Naive B cell (primary cell): ENCODE measurements at places on chromosomes 4 and X.

DNA sequence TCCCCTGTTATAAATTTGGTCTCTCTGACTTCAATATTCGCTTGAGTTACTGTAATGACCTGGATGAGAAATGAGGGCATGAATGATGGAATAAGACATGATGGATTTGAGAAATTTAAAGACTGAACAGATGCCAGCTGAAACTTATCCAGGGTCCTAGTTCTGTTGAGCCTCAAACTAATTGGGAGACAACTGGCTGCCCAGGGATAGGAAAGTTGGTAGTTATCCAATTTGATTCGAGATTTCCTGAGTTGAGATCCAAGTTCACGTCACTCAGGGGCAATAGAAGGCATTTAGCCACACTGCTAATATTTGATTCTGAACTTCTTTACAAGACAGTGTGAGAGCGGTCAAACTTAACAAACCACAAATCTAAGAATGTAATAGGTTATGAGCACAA, 159.0 kb upstream of the CXCL13 start:
- DNase-seq = no peak

- peak; percentile 15 for DNase-seq
Measured at GRCh38 chr4:165493359-165493758, 114.6 kb downstream of the CPE start.

DNA sequence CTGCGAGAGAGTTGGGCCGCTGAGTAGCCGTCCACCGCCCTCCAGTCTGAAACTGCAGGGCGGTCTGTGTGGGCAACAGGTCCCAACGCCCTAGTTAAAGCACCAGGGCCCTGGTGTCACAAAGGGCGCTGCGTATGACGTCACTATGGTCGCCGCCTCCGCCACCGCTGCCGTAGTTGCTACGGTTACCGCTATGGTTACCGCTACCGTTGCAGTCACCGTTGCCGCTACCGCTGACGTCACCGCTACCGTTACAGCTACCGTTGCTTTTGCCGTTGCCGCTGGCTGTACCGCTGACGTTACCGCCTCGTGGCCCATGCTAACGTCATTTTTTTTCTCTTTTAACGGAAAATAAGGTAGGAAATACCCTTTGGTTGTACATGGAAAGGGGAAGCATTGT, at the start of gene PPP1R2C:
TSS of gene PPP1R2C (minus strand) at position 68 of the 400 bp plus-strand sequence. CDS start 84 bp downstream, outside the sequence.
- DNase-seq = no peak

DNA sequence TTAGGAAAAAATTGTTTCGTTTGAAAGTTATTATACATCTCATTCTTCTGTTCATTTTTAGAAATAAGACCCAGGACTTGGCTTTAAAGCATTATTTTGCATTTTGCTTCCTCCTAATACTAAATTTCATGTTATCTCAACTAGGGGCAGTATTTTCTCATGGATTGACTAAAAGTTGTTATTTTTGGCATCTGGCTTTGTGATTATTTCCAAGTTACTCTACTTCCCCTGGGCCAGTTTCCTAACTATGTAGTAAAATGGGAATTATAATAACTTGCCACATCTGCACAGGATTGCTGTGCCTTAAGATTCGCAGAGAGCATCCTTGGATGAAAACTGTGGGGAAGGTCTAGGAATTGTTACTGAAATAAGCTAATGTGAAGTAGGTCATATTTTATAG, 3.0 kb downstream of the RBPJ start:
- no peak for DNase-seq

GRCh38 chrX:140477987-140478386, 26.9 kb downstream of the SOX3 start:
- no peak for DNase-seq

GRCh38 chrX:12700745-12701144, 90.5 kb upstream of the PRPS2 start:
- DNase-seq = no peak

DNA sequence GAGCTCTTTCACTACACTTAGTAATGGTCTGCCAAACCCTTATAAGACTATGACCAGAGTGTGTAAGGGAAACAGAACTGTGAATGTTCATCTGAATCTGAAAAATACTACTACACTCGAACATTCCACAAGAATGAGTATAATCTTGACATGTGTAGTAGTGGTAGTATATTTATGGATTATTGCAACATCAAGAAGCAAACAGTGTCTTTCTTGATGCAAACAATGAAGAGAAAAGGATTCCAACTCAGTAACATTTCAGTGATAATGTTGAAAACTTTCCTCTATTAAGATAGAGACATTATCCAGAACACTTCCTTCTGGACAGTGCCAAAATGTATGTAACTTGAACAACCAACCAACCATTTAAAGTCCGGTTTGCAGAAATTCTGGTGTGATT, 394.7 kb upstream of the CPEB2 start:
- DNase-seq = no peak

DNA sequence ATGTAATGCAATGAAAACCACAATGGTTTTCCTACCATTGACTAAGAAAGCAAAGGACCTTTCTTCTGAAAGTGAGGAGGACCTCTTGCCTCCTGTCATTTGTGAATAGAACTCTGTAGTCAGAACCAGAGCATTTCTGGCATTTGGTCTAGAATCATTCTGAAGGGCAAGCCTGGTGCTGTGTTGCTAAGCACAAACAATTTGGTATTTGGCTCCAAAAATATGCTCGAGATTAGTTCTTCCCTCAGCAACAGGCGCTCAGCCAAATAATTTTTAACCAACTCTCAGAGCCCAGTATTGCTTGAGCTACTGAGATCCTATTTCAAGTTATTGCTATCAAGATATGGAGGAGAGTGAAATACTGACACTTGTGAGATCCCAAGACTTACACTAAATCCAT, 71.0 kb downstream of the SNCA start:
- no peak for DNase-seq

GRCh38 chr4:138674209-138674608, 341.4 kb upstream of the NOCT start:
- DNase-seq = no peak

- DNase-seq = no peak
Measured at GRCh38 chrX:2614911-2615310, 76.2 kb upstream of the CD99 start.

DNA sequence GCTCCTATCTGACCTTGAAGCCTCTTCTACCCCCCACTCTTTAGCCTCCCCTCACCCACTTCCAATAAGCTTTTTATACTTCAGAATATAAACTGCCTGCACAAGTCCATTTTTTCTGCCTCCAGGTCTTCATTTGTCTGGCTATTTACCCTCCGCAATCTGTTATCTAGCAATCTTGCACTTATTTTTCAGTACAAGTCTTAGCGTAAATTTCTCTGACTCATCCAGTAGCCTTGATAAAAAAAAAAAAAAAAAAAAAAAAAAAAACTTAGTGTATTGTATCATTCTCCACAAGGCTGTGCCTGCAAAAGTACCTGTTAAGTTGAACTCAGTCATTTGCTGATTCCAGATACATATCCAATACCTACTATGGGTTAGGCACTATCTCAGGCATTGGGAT, 219.5 kb upstream of the DKK2 start:
- DNase-seq = no peak

- no peak for DNase-seq
Measured at GRCh38 chrX:98289726-98290125, 1406.0 kb downstream of the RPA4 start.

DNA sequence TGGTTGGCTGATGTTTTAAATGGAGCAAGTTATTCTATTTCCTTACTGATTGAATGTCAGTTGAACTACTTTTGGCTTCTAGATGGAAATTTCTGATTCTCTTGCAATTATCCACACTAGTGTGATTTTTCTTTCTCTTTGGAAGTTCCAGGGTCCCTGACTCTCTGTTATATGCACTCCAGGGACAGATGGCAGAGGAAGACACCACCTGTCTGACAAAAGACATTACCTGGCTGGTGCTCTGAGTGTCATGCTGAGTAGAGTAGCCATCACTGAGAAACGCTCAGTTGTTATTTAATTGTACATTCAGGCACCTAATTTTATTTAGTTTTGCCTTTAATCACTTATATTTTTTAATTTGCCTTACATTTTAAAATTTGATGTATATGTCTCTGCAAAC, 105.4 kb upstream of the TLL1 start:
- DNase-seq = no peak

GRCh38 chr4:71456841-71457240, 118.0 kb downstream of the SLC4A4 start:
- no peak for DNase-seq

DNA sequence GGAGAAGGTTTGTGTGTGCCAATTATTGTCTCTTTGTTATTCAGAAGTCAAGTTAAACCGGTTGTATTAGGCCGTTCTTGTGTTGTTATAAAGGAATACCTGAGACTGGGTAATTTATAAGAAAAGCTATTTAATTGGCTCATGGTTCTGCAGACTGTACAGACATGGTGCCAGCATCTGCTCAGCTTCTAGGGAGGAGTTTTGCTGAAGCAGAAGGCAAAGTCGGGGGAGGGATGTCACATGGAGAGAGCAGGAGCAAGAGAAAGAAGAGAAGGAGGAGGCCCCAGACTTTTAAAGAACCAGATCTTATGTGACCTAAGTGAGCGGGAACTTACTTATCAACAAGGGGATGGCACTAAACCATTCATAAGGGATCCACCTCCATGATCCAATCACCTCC, 349.3 kb upstream of the PCDH18 start:
- no peak for DNase-seq

GRCh38 chrX:101931136-101931487, 715 bp downstream of the ZMAT1 start:
- DNase-seq = no peak

DNA sequence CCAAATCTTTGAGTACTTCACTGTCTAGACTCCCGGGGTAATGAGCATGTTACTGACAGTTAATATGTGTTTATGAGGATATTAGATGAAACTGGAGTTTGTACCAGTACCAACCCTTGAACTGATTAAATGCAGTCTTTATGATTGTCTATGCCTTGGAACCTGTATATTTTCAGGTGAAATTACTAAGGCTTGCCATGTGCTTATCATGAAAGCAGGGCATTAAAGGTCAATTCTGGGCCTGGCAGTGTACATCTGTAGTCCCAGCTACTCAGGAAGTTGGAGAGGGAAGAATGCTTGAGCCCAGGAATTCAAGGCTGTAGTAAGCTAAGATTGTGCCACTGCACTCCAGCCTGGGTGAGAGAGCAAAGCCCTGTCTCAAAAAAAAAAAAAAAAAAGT, 27.6 kb downstream of the PHEX start:
- no peak for DNase-seq

DNA sequence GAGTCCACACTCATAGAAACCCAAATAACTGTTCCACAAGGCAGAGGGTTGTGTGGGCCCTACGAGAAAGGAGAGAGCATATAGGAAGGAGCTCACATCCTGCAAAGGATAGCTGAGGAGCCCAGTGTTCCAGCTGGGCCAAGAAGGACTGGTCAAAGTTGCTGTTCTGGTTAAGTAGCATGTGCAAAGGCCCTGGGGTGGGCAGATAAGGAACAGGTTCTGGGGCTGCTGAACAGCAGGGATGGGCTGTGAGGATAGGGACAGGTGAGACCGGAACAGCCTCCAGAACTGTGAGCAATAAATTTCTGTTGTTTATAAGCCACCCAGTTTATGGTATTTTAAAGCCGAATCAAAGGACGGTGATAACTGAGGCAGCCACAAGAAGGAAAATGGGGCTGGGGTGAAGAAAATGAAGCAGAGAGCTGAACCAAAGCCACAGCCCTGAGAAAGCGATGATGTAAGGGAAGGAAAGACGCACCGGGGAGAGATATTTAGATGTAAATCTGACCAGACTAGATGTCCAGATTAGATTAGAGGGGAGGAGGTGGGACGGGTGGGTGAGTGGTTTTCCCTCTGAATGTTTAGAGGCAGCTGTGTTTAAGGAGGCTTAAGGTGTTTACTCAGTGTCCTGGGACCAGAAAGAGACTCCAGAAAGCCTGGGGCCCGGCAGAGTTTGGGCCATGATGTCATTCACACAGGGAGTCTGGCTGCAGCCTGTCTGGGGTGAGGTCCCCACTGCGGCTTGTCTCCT, 180.8 kb upstream of the BCOR start:
- DNase-seq = no peak

DNA sequence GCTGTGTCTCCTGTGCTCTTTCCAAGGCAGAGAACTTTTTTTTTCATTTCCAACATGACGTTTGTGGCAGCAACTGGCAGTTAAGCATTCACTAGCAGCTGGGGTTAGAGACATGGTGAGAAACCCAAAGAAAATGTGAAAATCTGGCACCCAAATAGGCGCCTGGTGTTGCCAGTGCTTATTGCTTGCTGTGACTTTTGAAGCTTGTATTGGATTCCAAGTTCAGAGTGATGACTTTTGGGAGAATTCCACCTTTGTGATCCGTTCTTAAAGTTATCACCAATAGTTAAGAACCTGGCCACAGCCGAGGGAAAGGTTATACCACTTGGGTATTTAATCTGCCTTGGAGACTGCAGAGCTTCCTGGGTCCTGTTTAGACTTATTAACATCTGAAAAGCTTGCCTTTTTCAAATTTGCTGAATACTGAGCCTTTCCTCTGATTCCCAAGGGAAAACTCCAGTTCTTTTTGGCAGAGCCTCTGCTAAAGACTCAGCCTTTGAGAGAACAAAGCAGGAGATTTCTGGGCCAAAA, 101.0 kb downstream of the OPHN1 start:
- DNase-seq = no peak

GRCh38 chr4:52984462-52984881, 122.4 kb downstream of the RASL11B start:
- DNase-seq = no peak

DNA sequence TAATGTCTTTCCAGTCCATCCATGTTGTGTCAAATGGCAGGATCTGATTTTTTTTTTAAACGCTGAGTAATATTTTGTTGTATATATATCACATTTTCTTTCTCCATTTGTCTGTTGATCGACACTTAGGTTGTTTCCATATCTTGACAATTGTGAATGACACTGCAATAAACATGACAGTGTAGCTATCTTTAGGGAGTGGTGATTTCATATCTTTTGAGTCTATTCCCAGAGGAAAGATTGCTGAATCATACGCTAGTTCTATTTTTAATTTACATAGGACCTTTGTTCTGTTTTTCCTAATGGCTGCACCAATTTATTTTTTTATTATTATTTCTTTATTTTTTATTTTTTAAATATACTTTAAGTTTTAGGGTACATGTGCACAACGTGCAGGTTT, 470.7 kb downstream of the CCSER1 start:
- no peak for DNase-seq
